ENCODE measurements at places on chromosomes 3 and 15. TPM values are rescaled to one million over a fixed set of nuclear protein-coding genes. Genes with fewer than 3 reads are reported as not detected.

RTP3 gene
- total RNA-seq, result not detected

SOX14 gene
- not detected for total RNA-seq

CD96 gene
- 6.2 TPM for total RNA-seq

STRA6 gene
- total RNA-seq, result 0.98 TPM

GHSR gene
- total RNA-seq, result not detected

CD80 gene
- total RNA-seq, result 0.96 TPM

SNTN gene
- not detected for total RNA-seq

SEMA6D gene
- 3.0 TPM for total RNA-seq

GALNT15 gene
- 68.5 TPM for total RNA-seq

ACAD11 gene
- 30.4 TPM for total RNA-seq
